ENCODE measurements at places on chromosomes 7 and 10. TPM values are rescaled to one million over a fixed set of nuclear protein-coding genes. Genes with fewer than 3 reads are reported as not detected.

GRID1 gene
- total RNA-seq, result 0.24 TPM

HSPA12A gene
- total RNA-seq, result 12.6 TPM

LIPJ gene
- total RNA-seq, result not detected

STEAP1B gene
- total RNA-seq, result 0.13 TPM

GATA3 gene
- 4.5 TPM for total RNA-seq

NRAP gene
- total RNA-seq, result not detected

INMT gene
- total RNA-seq, result not detected

CDC14C gene
- total RNA-seq, result not detected

BEND7 gene
- 11.2 TPM for total RNA-seq

PHKG1 gene
- total RNA-seq, result 0.31 TPM

ITGB8 gene
- 0.81 TPM for total RNA-seq

GSTO2 gene
- total RNA-seq, result 2.3 TPM

RADIL gene
- 2.8 TPM for total RNA-seq

ATOH7 gene
- 0.29 TPM for total RNA-seq

TBXAS1 gene
- total RNA-seq, result 12.6 TPM

FKBP6 gene
- not detected for total RNA-seq

EBLN1 gene
- 0.21 TPM for total RNA-seq

OPN1SW gene
- total RNA-seq, result not detected

ZNF804B gene
- not detected for total RNA-seq

SAP25 gene
- total RNA-seq, result 1.3 TPM

ADRB1 gene
- total RNA-seq, result 0.84 TPM

CALCR gene
- total RNA-seq, result not detected

PDE1C gene
- 5.6 TPM for total RNA-seq

ZNF467 gene
- total RNA-seq, result 1.6 TPM

UBE2D4 gene
- total RNA-seq, result 11.7 TPM

MCM10 gene
- total RNA-seq, result 22.1 TPM

PTPN20 gene
- 4.3 TPM for total RNA-seq

MINDY4 gene
- 3.1 TPM for total RNA-seq

CRHR2 gene
- not detected for total RNA-seq

TSPAN13 gene
- 13.9 TPM for total RNA-seq

PTF1A gene
- not detected for total RNA-seq

RASSF4 gene
- total RNA-seq, result 1.6 TPM

EIF4EBP2 gene
- total RNA-seq, result 13.9 TPM

ZPBP gene
- total RNA-seq, result not detected

NKX2-3 gene
- not detected for total RNA-seq

TMEM60 gene
- total RNA-seq, result 25.8 TPM

SRRM3 gene
- 10.0 TPM for total RNA-seq

ABLIM1 gene
- 34.2 TPM for total RNA-seq

PALD1 gene
- 8.0 TPM for total RNA-seq

KIF20B gene
- 15.0 TPM for total RNA-seq

CXCL12 gene
- 0.14 TPM for total RNA-seq

SLC13A1 gene
- total RNA-seq, result not detected

ARHGEF5 gene
- total RNA-seq, result 2.2 TPM

HOXA7 gene
- total RNA-seq, result 4.9 TPM

TYW1 gene
- total RNA-seq, result 15.1 TPM

DOCK1 gene
- 26.3 TPM for total RNA-seq

LLCFC1 gene
- total RNA-seq, result not detected

All from A549 treated with CORT108297 at 1 μM for 4 hours (cell line).